Right forelimb (tissue), 1 donor: ENCODE measurements at places on chromosomes 6 and 20.

DNA sequence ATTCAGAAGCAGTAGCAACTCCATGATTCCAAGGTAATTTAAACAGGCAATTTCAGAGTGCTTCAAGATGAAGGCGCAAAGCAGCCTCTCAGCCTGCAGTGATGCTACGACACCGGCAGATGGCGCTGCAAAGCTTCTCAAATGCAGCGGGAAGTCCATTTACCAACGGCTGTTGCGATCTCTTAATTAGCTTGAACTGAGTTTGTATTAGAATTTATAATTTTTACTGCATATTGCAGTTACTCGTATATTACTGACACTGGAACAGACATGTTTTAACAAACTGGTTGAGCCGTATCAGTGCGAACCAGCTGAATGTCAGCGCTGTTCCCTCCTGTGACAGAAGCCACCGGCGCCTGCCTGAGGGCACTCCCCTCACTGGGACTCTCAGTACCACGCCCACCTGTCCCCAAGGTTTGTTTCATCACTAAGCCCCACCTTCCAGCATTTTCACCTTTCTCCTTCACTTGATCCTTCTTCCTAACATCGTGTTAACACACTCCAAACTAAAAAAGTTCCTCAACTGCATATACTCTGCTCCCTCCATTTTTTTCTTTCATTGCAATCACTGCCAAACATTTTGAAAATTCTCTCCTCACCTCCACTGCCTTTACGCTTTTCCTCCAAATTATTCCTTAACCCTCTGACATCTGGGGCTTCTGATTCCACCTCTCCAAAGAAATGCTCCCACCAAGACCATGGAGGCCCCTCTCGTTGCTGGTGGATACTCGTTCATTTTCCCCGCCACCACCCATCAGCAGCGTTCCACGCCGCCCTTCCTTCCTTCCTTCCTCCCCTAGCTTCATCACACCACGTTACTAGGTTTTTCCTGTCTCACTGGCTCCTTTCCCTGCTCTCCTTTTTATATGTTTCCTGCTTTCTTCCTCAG lies 14.5 kb downstream of the GNL1 start:
- DNase-seq = peak; percentile 79

GRCh38 chr6:16982807-16983206 lies 119.0 kb upstream of the STMND1 start:
- DNase-seq = peak; percentile 69

DNA sequence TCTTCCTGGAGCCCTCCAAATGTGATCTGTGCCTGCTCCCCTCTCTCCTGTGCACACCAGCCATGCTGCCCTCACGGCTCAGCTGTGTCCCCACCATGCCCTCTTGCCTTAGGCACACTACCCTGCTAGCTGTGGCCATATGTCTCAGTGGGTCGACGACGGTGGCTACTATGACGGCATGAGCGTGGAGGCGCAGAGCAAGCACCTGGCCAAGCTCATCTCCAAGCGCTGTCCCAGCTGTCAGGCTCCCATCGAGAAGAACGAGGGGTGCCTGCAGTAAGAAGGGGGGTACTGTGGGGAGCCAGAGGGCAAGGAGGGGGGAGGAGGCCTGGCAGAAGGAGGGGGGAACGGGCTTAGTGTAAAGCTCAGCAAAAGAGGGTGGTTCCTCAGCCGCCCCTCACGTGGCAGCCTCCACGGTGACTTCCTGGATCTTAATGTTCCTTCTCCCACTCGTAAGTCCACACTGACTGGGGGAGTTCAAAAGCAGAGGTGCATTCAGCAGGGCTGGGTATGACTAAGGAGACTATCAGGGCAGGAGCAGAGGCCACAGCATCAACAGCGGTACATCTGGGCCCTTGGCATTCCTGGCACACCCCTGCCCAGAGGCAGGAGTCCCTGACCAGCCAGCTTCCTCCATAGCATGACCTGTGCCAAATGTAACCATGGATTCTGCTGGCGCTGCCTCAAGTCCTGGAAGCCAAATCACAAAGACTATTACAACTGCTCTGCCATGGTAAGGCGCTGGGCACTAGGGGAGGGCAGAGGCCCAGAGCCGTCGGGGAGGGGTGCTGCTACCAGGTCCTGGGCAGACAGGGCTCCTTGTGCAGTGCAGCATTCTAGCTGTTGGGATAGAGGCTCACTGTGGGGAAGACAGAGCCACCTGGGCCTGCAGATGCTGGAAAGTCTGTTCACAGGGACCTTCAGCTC lies 8.0 kb downstream of the DNPH1 start:
- no peak for DNase-seq

GRCh38 chr6:52155791-52156576 lies 30.2 kb upstream of the IL17A start:
- no peak for DNase-seq

- no peak for DNase-seq
Measured at GRCh38 chr6:122063761-122064160, 335.7 kb upstream of the HSF2 start.

- DNase-seq = no peak
Measured at GRCh38 chr6:109013656-109014305, 80.9 kb downstream of the SESN1 start.

GRCh38 chr6:72826744-72827438 lies 205.0 kb downstream of the KCNQ5 start:
- no peak for DNase-seq

DNA sequence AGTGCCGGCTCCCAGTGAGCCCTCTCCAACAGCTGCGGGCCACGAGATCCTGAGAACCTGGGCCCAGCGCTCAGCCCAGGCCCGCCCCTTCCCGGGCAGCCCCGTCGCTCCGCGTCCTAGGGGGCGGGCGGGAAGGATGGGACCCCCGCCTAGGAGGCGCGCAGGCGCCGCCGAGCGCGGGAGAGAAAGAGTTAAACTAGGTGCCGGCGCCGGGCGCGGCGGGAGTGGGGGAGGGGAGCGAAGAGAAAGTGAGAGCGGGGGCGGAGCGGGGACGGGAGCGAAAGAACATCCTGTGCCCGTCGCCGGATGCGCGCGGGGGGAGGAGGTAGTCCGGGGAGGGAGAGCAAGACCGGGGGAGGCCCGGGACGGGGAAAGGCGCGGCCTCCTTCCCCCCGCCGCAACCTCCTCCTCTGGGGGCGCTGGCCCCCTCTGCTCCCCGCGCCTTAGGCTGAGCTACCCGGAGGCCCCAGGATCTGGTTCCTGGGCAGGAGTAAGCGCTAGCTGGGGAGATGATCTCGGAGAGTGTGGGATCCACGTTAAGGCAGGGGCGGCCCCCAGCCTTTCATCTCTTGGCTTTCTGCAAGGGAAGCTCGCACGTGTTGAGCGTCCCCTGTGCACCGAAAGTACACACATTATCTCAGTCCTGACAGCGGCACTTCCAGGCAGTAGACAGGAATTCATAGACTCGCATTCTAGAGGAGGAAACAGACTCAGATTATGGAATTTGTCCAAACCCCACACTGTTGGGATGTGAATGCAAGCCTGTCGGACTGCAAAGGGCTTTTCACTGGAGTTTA lies 4.9 kb upstream of the ARMC12 start:
- peak; percentile 95 for DNase-seq
